ENCODE measurements at places on chromosomes 7 and 10.
A peak's percentile ranks its signal among the peaks of the same experiment; 100 is the strongest.

DNA sequence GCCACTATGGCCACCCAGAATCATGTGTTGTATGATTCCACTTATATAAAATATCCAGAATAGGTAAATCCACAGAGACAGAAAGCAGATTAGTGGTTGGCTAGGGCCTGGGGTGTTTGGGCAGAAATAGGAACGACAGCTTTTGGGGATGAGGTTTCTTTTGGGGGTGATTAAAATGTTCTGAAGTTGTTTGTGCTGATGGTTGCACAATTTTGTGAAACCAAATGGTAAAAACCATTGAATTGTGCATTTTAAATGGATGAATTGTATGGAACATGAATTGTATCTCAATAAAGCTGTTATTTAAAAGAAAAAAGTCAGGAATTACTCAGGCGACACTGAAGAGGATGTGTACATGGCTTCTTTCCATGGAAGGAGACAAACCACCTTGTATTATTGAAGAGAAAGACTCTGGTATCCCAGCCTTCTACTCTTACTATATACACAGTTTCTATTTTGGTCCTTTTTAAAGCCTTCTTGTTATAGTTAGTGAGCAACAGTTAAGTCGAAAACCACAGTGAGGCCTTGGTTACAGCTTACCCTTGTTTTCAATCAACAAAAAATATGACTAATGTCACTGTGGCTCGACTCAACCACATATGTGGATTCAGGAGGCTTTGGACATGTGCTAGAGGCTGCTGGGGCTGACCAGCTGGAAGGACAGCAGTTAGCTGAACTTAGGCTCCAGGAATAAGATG, 57.1 kb upstream of the KMT2E start:
- peak; percentile 64 for DNase-seq

DNA sequence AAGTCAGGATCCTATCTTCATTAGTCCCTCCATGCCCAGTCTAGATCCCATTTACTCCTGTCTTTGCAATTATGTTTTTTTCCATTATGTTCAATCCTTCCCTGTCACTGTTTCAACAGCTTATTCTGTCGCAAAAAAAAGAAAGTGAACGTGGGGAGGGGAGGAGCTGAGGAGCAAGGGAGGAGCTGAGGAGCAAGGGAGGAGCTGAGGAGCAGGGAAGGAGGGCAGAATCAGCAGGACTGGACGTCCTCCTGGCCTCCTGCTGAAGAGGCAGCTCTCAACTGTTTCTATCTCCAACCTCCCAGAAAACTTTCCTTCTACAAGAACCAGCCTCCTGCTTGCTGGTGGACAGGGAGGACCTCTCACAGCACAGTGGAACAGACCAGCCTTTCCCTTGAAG, 26.0 kb downstream of the LARP4B start:
- no peak for DNase-seq

GRCh38 chr7:2715341-2716231, 27.6 kb downstream of the AMZ1 start:
- DNase-seq = peak; percentile 71

- DNase-seq = no peak
Observed at GRCh38 chr10:122379041-122379440, 4.5 kb downstream of the PLEKHA1 start.

- no peak for DNase-seq
Observed at GRCh38 chr7:147429961-147430360, 1160.6 kb upstream of the C7orf33 start.

DNA sequence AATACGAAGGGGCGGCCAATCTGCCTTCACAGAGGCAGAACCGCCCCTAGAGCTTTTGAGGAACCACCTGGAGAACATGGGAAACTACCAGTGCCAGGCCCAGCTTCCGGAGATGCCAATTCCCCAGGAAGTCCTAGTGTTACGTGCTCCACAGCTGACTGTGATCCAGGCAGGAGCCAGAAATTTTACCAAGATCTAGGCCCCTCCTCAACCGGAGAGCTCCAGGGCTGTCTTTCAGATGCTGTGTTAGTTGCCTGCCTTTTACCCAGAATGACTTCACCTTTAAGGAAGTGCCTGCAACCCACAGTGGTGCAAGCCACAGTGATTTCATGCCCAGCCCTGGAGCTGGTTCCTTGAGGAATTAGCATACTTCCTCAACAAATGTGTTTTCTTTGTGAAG, 62.9 kb downstream of the ELMO1 start:
- no peak for DNase-seq

DNA sequence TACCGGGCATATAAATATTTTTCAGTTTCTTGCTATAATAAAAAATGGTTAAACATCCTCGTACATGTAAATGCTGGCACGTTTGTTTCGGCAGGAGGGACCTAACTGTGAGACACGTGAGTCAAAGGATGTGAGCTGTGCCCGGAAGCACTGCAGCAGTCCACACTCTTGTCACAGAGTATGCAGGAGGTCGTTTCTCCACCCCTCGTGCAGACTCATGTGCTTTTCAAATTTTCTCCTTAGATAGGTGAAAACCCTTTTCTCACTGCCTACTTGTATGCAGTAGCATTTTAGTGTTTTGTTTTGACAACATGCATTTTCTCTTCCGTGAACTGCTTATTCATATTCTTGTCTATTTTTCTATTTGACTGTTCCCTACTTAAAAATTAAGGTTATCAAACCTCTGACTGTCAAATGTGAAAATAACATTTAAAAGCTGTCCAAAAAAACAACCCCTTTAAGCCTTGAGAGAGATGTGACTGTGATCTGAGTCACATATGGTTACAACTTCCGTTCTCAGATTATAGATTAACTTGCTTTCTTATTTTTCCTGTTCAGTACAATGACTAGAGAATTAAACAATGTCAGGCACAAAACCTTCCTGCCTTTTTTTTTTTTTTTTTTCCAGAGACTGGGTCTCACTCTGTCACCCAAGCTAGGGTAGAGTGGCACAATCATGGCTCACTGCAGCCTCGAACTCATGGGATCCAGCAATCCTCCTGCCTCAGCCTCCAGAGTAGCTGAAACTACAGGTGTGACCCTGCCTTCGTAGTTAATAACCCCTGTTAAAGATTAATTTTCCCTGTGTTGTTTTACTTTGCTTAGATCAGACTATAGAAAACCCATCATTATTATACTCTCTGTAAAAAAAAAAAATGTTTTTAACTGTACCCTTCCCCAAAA, 45.1 kb downstream of the DPY19L1 start:
- DNase-seq = peak; percentile 69

All from activated CD4-positive, alpha-beta T cell treated with anti-CD3 and anti-CD28 coated beads for 36 hours (primary cell).